ENCODE measurements at places on chromosomes 7 and 10.

DNA sequence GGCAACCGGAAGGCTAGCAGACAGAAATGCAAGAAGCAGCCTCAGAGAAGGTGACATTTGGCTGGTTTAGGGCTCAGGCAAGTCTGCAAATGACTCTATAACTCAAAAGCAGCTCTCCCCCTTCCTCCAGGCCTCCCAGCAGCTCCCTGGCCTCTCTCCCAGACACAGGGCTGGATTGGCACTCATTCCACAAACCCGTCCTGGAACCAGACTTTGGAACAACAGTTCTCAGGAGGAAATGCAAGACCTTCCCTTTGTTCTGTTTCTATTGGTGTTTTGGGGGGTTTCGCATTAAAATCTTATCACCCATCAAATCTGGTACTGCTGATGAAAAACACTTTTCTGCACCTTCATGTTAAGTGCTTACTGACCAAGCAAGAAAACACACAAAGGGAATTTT is 40.3 kb upstream of the EFCAB10 start:
- DNase-seq = peak; percentile 34

DNA sequence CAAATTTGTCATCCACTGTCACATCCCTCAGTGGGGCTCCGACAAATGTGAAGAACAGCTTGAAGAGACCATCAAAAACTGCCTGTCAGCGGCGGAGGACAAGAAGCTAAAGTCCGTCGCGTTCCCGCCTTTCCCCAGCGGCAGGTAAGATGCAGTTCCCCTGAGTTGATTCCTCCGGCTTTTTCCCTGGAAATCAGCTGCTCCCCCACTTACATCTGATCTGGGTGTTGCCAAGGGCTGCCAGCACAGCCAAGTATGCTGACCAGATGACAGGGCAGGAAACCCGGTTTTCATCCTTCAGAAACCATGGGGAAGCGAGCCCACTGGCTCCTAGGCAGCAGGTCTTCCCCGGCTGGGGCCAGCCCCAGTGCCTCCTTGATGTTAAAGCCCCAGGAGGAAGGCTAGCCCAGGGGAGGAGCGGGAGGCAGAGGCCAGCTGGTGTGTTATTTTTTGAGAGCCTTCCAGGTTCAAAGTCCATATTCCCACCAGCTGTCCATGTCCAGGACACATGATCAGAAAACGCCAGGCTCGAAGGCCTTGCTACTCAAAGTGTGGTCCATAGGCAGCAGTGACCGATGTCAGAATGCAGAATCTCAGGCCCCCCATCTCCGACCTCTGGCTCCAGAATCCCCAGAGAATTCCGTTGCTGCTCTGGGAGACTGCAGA is 23.4 kb downstream of the AIFM2 start:
- DNase-seq = no peak

GRCh38 chr7:153939177-153939576 is 113.0 kb upstream of the DPP6 start:
- DNase-seq = no peak

- no peak for DNase-seq
These were observed 7.8 kb downstream of the ADAM12 start for GRCh38 chr10:126380352-126381076.

GRCh38 chr7:98400542-98401340 is at the start of gene BAIAP2L1:
BAIAP2L1 (minus strand) TSS chr7:98401090; CDS start chr7:98400852, 238 bp downstream.
- DNase-seq = peak; percentile 96

DNA sequence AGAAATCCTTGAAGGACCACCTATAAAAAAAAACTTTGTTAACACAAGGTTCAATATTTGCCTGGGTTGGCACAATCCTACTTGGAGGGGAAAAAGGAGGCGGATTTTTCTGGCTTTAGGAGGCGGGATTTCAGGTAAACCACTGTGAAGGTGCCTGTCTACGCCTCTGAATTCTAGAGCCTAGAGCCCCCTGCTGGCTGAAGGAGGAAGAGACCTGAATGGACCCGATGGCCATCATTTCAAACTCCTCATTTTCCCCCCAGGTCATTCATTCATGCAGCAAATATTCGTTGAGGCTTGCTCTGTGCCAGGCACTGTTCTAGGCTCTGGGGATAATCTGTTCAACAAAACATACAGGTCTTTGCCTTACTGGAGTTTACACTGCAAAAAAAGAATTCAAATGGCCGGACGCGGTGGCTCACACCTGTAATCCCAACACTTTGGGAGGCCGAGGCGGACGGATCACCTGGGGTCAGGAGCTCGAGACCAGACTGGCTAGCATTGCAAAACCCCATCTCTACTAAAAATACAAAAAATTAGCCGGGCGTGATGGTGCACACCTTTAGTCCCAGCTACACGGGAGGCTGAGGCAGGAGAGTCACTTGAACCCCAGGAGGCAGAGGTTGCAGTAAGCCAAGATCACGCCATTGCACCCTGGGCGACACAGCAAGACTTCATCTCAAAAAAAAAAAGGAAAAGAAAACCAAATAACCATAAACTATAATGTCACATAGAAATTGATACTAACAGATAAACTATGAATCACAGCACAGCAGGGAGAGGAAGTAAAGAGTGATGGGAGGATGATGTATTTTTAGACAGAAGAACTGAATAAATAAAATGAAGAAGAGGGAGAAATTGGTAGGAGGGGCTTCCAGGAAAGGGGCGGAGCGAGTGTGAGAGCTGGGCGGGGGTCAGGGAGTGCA is 90.1 kb upstream of the NFE2L3 start:
- DNase-seq = peak; percentile 76

- DNase-seq = no peak
These were observed 300.3 kb downstream of the CDK14 start for GRCh38 chr7:90896458-90896857.

DNA sequence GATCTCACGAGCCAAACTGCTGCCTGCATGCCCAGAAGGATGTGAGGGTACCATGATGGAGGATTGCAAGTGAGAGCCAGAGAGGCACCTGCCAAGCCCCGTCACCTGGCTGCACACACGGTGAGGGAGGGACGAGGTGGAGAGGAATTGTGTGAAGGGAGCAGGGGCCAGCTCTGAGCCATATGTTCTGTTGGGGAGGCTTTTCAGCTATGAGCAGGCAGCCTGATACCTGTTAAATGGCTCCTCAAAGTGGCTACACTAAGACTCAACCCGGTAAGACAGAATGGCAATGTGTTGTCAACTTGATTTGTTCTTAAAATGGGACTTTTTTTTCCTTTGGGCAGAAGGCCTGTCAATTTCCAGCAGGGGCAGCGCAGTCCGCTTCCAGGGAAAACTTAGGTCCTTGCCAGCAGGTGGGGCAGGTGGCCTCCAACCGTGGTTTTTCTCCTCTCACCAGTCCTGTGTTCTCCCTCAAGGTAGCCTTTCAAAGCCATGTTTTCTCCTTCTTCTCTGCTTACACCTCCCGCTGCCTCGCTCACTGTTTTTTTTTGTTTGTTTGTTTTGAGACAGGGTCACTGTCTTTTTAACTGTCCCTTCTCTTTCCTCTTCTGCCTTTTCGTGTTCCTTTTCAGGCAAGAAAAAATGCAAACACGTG is 57.7 kb upstream of the ZNRF2 start:
- DNase-seq = peak; percentile 67

- DNase-seq = no peak
These were observed 402.0 kb downstream of the RPS24 start for GRCh38 chr10:78435484-78436221.

DNA sequence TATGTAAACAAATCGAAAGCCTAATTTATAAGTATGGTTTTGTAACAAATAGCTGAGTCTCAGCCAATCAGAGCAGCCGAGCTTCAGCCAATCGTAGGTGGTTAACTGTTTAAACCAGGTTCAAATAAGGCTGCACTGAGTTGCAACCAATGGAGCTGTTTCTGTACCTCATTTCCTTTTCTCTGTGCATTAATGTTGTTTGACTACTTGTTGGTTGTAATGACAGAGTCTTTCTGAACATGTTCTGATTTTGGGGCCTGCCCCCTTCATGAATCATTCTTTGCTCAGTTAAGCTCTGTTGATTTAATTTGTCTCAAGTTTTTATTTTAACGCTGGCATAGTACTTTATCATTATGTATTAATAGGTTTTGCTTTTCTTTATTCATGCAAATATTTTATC is 14.6 kb downstream of the OTUD1 start:
- no peak for DNase-seq

DNA sequence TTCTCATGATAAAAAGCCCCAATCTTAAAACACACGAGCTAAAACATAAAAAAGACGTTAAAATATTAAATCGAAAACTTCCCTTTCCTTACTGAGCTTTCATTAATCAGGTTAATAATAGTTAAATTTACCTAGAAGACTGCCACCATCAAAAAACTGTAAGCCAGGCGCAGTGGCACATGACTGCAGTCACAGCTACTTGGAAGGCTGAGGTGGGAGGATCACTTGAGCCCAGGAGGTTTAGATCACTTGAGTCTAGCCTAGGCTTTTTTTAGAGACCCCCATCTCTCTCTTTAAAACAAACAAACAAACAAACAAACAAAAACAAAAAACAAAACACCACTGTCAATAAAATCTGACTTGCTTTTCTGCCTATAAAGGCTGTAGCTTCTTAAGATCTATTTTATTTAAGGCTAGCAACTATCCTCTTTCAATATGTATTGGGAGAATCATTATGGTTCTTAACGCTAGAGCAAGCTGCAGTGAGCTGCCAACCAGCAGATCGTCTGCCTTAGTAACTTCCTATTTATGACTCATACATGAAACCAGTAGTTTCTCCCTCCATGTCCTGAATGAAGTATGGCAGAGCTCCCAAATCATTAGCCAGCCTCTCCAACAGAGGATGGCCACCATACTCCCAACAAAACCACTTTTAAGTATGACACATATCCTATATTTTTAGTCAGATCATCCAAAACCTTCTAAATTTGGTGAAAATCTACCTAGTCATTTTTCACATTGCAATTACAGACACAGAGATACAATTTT is 163.7 kb downstream of the SRPK2 start:
- DNase-seq = no peak

DNA sequence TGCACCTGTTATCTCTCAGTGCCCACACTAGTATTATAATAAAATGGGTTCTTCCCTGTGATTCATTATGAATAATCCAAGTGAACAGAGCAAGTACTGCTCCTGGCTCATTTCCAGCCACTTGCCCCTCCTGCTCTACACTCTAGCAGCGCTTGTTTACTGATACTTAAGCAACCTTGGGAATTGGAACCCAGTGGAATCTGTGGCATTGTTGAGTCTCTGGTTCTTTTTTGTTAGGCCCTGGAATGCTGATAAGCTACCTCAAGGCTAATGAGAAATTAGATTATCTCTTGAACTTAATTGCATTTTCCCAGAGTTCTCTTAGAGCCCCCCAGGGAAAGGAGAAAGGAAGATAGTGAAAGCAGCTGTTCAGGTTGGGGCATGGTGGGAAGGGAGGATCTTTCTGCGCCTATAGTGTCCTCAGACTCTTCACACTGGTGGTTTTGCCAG is 34.0 kb downstream of the PRKAR2B start:
- DNase-seq = no peak

- peak; percentile 82 for DNase-seq
These were observed 95.3 kb upstream of the CYP26C1 start for GRCh38 chr10:92965314-92965713.

GRCh38 chr7:55173671-55174070 is 154.9 kb downstream of the EGFR start:
- DNase-seq = no peak

GRCh38 chr10:76229341-76229740 is 797.9 kb downstream of the LRMDA start:
- DNase-seq = no peak

DNA sequence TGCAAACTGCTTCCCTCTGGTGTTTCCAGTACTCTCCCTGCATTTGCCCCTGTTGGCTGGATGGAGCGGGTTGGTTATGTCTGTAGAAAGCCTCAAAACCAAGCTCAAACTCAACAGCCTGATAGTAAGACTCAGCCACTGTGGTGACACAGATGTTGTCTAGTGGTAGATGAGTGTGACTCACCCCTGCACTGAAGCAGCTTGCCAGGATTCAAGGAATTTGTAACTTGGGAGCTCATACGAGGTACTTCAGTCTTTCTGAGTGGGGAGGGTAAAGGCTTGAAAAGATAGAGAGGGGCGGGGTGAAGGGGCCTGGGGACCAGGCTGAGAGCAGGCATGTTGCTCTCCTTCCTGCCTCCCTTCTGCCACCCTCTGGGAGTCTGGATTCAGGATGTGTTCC is 22.9 kb upstream of the AQP1 start:
- no peak for DNase-seq

DNA sequence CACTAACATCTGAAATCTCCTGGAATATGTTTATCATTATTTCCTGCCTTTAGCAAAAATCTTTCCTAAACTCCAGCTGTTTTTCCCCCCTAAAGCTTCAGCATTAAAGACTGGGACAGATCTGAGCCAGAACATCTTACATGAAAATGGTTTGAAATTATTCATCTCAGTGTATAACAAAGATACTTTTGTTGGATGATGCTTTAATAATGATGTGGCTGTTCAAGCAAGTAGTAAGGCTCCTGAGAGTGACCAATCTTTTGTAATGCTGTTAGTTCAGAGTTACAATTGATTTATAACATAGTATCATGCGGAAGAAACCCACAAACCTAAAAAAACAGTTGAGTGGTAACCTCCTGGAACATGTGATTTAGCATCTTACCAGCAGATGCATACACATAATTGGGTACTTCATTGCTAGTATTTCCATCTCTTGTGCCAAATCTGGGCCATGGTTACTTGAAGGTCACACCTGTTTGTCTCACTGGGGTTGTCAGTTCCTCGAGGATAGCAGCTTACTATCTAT is 1.5 kb downstream of the BZW2 start:
- no peak for DNase-seq

- DNase-seq = no peak
These were observed 374.9 kb upstream of the CELF2 start for GRCh38 chr10:10642751-10643150.

GRCh38 chr10:100826661-100826982 is 81.2 kb downstream of the PAX2 start:
- no peak for DNase-seq

DNA sequence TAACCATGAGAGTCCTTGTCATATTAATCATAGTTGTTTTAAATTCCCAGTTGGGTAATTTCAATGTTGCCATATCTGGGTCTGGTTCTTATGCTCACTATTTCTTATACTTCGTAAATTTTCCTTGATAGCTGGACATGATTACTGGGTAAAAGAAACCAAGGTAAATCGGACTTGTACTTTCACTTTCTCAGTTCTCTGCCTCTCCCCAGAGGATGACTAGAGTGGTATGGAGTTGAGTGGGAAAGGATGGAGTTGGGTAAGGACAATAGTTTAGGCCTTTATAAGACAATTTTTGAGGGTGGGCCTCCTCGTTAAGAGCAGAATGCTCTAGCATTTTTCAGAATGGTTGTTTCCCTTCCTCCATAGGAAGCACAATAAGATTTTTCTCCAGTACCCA is 106.1 kb downstream of the CRPPA start:
- no peak for DNase-seq
